Renal cortex interstitium (tissue), 15 donors: ENCODE measurements at places on chromosomes 7 and 10.

GRCh38 chr10:12500381-12501303 lies 151.3 kb downstream of the CAMK1D start:
- no peak for DNase-seq

DNA sequence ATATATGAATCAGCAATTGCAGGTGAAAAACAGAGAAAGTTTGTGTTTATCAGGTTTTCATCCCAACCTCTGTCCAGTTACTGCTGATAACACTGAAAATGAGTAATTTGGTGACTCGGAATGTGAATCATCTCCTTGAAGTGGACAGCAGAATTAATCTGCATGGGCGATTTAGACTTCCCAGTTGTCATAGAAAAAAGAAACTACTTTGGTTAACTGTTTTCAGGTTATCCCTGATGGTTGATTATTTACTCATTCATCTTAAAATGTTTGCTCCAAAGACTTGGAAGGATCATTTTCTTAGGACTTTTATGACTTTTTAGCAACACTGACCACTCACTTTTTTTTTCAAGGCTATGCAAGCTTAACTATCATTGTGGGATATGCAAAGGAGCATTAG lies 504.1 kb upstream of the ANKRD30A start:
- no peak for DNase-seq

DNA sequence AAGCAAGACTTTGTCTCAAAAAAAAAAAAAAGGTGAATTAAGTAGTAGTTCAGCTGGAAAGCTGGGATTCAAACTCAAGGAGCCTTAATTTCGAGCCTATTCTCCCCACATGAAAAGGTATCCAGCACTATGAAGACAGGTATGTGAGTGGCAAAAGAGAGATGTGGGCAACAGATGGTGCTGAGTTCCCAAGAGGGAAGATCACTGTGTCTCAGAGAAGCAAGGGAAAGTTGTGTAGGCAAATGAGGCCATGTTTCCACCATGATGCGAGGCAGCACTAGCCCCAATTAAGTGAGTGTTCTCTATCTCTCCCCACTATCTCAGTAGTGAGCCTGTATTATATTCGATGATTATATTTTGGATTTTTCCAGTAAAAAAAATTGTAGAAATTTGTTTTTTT lies 19.8 kb upstream of the ST7 start:
- DNase-seq: no peak

GRCh38 chr7:101058355-101058754 lies 26.9 kb upstream of the TRIM56 start:
- DNase-seq: peak; percentile 52

DNA sequence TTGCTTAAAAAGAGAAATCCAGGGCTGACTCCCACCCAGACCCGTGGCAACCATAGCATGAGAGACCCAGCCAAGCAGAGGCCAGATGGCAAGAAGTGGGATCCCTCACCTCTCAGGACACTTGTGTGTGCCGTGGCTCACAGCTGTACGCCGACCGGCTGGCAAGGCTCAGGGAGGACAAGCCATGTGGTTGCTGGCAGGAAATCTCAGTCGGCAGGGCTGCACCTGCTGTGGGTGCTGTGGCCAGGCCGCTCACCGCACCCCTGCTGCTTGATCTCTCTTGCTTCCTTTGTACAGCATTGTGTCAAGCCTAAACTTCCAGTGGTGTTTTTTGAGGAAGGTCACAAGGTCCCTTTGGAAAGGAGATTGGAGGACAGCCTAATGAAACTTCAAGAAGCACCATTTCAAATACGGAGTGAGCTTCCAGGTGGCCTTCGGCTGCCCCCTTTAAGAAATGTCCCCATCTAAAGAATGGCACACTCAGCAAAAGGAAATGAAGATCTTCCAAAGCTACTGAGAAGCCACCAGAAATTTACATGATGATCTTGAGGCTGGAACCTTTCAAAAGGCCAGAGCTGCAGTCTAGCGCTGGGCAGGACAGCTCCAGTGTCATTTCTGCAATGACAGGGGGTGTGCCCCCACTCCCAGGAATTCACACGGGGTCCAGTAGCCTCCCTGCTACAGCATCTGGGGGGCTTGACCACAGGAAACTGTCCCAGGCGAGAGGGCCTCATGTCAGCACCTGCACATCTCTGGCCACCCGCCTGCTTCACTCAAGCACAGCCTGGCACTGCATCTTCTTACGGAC lies 409.0 kb upstream of the MGMT start:
- DNase-seq: no peak

- DNase-seq: peak; percentile 61
Measured at GRCh38 chr10:94320285-94320914, 42.3 kb downstream of the NOC3L start.

GRCh38 chr7:27145165-27145913 lies 1.9 kb upstream of the HOXA5 start:
- no peak for DNase-seq

DNA sequence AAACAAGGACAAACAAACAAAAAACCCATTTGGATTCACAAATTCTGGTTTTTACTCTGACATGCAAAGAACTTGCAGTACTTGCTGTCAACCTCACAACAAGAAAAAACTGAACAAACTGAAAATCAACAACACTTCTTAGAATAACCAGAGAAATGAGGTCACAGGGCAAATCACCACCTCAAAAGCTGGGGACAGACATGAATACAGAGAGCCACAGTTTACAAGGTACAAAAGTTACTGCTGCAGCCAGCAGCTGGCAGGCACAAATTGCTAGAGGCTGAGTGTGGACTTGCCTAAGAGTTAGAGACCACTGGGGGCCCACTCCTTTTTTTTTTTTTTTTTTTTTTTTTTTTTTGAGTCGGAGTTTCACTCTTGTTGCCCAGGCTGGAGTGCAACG lies 15.0 kb upstream of the RNF32 start:
- no peak for DNase-seq

DNA sequence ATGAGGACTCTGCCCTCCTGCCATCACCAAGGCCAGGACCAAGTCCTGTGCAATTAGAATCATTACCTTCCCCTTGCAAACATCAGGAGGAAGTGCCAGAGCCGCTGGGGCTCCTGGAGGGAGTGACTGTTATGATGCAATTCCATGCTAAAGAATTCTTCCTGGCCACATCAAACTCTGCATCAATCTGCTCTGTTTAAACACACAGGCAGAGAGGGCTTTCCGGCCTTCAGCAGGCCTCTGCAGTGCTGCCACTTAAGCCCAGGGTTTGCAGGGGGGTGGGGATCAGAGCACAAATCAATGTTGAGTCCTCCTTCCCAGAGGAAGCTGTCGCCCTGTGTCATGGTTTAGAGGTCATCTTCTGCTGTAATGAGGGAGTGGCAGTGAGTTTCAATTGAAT lies 58.1 kb downstream of the CTBP2 start:
- no peak for DNase-seq

- no peak for DNase-seq
Measured at GRCh38 chr7:90605055-90605454, 8.9 kb downstream of the CDK14 start.

GRCh38 chr7:129257168-129257567 lies 32.3 kb downstream of the AHCYL2 start:
- no peak for DNase-seq

DNA sequence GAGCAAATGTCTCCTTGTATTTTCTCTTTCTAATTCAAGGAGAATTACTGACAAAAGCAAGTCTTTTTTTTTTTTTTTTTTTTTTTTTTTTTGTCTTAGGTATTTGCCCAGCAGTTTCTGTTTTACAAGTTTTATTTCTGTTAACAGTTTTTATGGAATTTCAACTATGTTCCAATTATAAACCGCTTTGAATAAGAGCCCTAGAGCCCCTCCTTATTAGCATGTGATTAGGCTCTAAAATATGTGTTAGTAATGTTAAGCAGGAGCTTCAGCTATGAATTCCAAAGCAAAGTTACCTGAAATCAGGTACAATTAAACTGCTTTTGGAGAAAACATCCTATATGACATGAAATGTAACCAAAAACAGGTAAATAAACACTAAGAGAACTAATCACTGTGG lies 997.0 kb upstream of the POT1 start:
- DNase-seq: no peak

GRCh38 chr10:86665218-86665607 lies 3.1 kb upstream of the LDB3 start:
- no peak for DNase-seq

- DNase-seq: no peak
Measured at GRCh38 chr10:102581981-102582580, 62.2 kb upstream of the TRIM8 start.

- DNase-seq: no peak
Measured at GRCh38 chr7:30726296-30727006, 25.5 kb upstream of the INMT start.

GRCh38 chr10:7380704-7381241 lies 30.1 kb downstream of the SFMBT2 start:
- DNase-seq: no peak

DNA sequence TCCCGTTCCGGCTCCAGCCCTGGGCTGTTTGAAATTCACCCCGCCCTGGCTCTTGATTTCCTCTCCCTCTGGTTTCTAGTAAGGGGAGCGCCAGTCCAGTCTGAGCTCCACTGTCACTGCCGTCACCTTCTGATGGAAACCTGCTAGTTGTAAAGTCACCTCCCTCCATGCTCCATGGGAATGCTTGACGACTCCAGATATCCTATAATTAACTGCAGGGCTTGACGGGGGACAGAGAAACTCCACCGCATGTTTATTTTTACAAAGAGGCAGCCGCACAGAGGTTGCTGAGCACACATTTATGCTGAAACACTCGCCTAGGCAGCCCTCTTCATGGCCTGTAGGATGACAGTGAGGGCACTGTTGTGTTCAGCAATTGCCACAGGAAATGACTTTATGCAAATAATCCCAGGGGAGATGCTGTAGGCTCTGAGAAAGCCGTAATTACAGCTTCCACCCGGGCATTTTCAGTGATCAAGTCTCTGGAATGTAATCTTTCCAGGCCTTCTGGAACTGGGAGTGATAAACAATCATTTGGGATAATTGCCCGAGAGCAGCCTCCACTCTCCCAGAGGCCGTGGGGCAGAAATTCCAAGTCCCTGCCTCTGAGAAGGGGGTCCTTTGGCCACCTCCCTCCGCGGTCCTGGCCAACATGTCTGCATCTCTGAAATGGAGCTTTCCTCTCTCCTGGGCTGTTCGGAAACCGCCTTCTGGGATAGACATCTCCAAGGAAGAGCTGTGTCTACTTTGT lies 300.5 kb downstream of the KLF6 start:
- DNase-seq: no peak

- DNase-seq: no peak
Measured at GRCh38 chr10:691216-691615, 1.7 kb upstream of the DIP2C start.

GRCh38 chr10:118735294-118735693 lies 19.5 kb downstream of the CACUL1 start:
- no peak for DNase-seq

- no peak for DNase-seq
Measured at GRCh38 chr7:140899883-140900282, 24.8 kb downstream of the BRAF start.

DNA sequence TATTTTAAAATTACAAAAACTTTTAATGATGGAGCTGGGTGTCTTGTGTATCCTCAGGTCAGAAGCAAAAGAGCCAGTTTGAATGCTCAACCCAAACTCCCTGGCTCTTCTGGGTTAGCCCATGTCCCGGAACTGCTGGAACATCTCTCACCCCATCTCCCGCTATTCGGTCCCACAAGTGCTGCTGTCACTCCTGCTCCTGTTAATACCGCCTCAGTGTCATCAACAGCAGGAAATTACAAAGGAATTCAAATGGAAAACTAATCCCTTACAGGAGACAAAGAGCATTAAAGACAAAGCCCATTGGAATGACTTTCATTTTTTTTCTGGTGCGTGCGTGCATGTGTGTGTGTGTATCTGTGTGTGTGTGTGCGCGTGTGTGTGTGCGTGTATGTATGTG lies 112.0 kb upstream of the C7orf33 start:
- DNase-seq: no peak

- DNase-seq: no peak
Measured at GRCh38 chr10:79266084-79266483, 81.2 kb upstream of the PPIF start.

- no peak for DNase-seq
Measured at GRCh38 chr10:77614778-77615625, 22.6 kb downstream of the KCNMA1 start.

DNA sequence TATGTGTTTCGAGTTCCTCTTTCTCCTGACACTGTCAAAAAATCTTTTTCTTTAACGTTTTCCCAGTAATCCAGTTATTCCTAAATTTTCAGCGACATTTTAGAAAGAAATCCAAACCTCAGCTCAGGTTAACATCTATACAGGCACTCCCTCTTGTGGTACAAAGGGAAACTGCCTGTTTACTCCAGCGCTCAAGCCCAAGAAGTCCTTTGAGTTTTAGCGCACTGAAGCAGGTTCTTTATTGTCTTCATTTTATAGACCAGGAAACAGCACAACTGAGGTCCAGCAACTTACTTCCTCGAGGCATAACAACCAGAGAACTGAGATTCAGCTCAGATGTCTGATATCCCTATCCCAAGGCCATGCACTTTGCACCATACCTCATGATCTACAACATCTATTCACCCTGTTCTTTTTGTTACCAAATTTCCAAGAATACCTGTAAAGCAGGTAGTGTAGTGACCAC lies 287.2 kb upstream of the MKLN1 start:
- DNase-seq: peak; percentile 67

- no peak for DNase-seq
Measured at GRCh38 chr10:5927306-5927705, 37.3 kb downstream of the FBH1 start.

DNA sequence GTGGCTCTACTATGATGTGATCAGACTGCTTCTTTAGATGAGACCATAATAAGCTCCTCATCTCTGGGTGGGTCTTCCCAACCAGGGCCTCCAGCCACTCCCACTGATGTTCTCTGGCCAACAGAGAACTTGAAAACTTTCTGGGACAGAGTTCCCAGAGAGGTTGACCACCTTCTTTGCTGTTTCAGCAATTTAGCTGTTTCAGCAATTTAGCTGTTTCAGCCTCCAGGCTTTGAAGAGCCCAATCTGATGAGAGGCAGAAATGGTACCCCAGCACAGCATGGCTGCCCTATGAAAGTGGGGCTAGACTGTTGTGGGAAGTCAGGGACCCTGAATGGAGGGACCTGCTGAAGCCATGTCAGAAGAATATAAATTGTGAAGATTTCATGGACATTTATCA lies 49.0 kb downstream of the ZNF92 start:
- DNase-seq: no peak

GRCh38 chr7:85474234-85474633 lies 287.4 kb upstream of the SEMA3D start:
- DNase-seq: no peak

DNA sequence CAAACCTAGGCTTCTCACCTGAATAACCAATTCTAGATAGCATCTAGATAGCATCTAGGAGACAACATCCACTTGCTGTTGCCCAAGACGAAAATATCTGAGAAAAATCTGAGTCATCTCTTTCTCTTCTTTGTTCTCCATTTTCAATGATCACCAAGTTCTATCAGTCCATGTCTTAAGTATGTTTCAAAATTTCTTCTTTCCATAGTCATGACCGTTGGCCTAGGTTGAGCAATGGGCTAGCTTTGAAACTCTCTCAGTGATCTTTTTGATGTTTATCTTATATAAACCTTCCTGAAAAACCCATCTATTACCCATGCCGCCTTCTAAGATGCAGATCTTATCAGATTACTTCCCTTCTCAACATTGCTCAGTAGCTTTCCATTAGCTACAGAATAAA lies 23.4 kb upstream of the CASD1 start:
- DNase-seq: no peak
